ENCODE measurements at places on chromosomes 12 and 14.

- DNase-seq: no peak
Measured at GRCh38 chr12:130333341-130333740, 4.3 kb upstream of the PIWIL1 start.

- no peak for DNase-seq
Measured at GRCh38 chr12:71804505-71804904, 35.1 kb upstream of the TBC1D15 start.

GRCh38 chr12:3122841-3123678 is 45.9 kb downstream of the TSPAN9 start:
- DNase-seq: no peak

- peak; percentile 87 for DNase-seq
Measured at GRCh38 chr12:46382408-46382963, 9.9 kb upstream of the SLC38A2 start.

DNA sequence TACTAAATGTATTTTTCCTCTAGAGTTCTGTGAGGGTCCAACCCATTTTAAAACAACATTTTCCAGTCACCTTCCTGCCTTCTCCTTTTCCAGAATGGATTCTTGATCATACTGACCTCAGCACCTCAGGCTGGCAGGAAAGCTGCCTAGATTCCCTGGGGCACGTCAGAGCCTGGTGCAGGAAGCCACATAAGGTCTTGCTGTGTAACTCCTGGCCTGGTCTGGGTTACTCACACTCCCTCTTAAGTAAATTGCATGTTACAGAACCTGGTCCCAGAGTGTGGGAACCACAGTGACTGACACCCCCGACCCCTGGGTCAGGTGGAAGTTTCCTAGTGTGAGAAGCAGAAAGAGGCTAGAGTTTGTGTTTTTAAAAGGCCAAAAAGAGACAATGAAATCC is 209.8 kb downstream of the SPTSSA start:
- DNase-seq: no peak

- DNase-seq: no peak
Measured at GRCh38 chr12:132292328-132293319, 36.8 kb downstream of the GALNT9 start.

DNA sequence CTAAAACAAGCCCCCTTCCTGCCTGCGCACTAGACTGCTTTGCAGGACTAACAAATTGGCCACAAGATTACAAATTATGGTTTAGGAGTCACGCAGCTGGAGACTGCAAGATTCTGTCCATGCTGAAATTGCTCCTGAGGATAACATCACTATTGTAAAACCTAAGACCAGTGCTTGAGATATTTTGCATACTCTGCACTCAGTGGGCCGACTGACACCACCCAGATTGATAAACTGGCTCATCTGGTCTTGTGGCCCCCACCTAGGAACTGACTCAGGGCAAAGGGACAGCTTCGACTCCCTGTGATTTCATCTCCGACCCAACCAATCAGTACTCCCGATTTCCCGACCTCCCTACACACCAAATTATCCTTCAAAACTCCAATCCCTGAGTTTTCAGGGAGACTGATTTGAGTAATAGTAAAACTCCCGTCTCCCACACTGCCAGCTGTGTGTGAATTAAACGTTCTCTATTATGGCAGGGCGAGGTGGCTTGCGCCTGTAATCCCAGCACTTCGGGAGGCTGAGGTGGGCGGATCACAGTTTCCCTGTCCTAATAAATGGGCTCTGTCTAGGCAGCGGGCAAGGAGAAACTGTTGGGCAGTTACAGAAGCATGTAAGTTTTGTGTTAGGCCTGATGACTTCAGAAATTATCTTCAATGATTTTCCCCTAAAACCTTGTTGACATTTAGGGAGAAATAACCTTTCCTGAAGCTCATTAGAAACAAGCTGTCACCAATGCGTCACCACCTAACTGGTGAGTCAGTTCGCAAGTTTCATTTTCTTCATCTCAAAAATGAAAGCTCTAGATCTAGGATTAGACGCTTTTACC is 5.3 kb upstream of the UBC start:
- no peak for DNase-seq

GRCh38 chr14:100423317-100424010 is 100.3 kb downstream of the SLC25A47 start:
- DNase-seq: no peak

DNA sequence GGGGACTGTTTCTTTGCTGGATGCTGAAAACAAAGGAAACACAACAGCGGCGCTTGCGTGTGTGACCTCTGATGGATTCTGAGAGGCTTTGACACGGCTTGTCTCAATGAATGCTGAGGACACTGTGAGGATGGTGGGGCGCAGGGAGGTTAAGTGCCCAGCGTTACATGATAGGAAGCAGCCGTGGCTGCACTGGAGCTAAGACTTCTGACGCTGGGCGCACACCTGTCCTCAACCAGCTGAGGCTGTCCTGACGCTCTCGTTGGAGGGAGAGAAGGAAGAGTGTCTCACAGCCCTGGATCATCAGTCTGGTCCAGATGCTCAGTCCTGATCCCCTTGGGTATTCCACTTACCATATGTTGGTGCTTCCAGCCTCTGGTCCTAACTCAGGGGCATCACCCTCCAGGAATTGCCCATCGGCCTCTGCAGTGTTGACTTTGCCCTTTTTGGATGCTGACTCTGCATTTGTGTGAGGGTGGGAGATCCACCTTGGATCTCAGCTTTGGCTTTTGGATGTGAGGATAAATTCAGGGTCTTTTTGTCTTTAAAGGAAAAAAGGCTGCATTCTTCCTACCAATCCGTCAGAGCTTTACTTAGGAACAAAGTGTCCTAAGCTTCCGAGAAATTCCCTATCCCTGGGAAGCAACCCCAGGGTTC is 125.2 kb downstream of the ZNF664 start:
- DNase-seq: no peak

DNA sequence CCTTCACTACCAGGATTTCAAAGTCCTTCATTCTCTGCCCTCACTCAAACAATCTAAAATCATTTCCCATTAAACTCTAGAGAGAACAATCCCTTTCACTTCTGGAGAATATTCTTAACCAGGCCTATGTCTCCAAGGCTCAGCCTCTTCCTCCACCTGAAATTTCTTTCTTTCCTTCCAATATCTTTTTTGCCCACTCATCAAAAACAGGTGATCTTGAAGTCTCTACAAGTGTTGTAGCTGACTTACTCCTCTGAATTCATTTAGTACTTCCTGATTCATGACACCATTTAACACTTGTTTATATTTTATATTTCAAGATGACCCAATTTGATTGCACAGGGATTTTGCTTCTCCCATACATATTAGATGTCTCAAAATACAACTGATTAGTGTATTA is 66.7 kb upstream of the PDZRN4 start:
- DNase-seq: no peak

DNA sequence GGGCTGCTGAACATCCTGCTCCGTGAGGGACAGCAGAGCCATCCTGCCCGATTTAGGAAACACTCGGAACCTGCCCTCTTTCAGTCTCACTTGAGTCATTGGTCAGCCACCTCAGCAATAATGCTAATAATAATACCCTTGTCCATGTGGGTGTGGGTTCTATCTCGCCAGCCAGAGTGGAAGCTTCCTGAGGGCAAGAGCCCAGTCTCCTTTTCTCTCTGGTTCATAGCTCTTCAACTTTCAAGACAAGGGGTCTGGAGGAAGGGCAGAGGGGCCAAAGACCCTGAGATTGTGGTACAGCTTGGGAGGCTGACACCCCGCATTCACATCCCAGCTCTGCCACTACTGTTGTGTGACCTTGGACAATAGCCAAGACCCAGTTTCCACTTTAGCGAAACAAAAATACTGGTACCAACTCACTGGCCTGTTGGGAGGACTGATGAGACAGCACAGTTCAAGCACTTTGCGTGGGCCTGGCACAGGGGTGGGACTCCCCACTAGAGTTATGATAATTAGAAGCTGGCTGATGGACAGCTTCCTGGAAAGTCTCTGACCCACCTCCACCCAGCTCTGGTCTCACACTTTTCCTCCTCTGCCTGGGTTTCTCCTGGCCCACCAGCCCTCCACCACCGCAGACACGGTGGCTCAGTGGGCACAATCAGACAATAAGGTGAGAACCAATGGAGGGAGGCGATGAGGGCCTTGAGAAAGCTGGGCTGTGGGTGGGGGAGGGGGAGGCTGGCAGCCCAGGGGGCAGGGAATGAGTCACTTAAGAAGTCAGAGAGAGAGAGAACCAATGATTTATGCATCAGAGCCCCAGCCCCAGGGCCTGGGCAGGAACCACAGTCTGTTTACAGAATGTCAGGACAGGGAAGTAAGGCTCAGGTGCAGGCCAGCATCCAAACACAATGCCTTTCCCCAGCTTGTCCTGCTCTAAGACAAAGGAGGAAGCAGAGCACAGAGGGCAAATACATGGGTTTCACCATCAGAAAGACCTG is 9.6 kb downstream of the FAIM2 start:
- DNase-seq: no peak

GRCh38 chr12:42237853-42238239 is 202 bp downstream of the YAF2 start:
- no peak for DNase-seq

GRCh38 chr14:60563113-60563512 is 54.2 kb downstream of the SIX6 start:
- DNase-seq: no peak

GRCh38 chr14:54420478-54421142 is 20.6 kb downstream of the CNIH1 start:
- no peak for DNase-seq

DNA sequence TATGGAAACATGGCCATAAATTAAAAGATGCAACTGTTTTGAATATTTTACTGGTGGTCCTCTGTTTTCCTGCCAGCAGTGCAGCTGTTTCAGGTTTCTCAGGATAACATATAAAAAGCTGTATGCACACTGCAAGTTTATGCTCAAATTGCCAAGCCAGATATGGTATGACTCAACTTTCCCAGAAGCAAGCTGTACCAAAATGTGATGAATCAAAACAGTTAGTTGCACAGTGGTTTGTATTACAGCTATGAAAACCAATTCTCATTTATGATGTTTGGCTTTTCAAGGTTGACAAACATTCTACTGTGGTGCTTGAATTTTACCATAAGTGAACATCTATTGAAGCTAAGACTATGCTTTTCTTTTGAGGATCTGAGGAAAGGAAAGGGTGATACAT is 15.5 kb downstream of the TRMT5 start:
- DNase-seq: no peak

- DNase-seq: peak; percentile 79
Measured at GRCh38 chr12:124359671-124360581, 65.0 kb downstream of the RFLNA start.

DNA sequence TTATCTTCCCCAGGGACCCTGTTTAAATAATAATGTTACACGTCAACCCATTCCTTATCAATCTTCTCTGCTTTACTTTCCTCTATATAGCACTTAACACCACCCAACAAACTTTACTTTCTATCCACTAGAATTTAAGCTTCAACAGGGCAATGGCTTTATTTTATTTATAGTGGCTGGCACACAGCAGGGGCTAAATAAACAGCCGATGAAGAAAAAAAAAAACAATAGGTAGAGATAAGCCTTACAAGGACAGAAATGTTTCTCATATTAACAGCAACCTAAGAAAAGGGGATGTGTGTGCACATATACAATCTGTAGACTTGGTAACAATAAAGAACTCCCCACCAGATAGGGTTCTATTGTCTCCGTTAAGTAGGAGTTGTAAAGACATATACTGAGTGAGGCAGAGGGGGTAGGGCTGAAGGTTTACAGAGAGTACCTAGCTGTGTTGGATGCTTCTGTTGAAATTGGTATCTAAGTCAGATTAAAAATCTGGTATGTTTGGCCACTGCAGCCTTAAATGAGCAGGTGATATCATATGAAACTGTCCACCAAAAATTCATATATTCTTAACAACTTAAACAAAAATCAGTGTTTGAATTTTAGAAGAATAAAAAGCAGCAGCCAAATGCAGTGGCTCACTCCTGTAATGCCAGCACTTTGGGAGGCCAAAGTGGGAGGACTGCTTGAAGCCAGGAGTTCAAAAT is 24.7 kb upstream of the AP4S1 start:
- DNase-seq: no peak

DNA sequence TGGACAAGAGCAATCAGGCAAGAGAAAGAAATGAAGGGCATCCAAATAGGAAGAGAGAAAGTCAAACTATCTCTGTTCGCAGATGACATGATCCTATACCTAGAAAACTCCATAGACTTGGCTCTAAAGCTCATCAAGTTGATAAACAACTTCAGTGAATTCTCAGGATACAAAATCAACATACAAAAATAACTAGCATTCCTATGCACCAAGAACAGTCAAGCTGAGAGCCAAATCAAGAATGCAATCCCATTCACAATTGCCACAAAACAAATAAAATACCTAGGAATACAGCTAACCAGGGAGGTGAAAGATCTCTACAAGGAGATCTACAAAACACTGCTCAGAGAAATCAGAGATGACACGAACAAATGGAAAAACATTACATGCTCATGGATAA is 417.5 kb upstream of the ATP2B1 start:
- no peak for DNase-seq

All from lower leg skin (tissue), 4 donors.